Nucleus accumbens (tissue), 56 donors: ENCODE measurements at places on chromosomes 3 and 15.

- no peak for DNase-seq
These were observed 231.2 kb downstream of the NEK10 start for GRCh38 chr3:27138005-27138404.

GRCh38 chr3:55161231-55161630 lies 233.4 kb upstream of the LRTM1 start:
- DNase-seq, result no peak

GRCh38 chr3:8984081-8984480 lies 20.8 kb upstream of the RAD18 start:
- no peak for DNase-seq

DNA sequence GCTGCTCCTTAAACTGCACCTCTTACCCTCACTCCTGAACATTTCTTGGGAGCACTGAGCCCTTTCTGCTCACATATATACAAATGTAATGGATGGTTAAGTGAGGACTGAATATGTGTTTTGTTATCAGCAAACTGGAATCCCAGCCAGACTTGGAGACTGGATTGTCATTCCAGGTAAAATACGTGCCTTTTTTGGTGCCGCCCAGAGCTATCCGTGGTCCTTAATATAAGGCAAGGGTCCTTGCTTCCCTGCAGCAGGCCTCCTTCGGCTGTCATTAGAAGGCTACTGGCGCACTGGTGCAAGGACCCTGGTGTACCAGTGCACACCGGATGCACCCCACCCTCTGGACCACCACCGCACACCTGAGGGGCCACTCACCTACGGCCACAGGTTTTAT lies 1.1 kb upstream of the GABRB3 start:
- DNase-seq, result no peak

DNA sequence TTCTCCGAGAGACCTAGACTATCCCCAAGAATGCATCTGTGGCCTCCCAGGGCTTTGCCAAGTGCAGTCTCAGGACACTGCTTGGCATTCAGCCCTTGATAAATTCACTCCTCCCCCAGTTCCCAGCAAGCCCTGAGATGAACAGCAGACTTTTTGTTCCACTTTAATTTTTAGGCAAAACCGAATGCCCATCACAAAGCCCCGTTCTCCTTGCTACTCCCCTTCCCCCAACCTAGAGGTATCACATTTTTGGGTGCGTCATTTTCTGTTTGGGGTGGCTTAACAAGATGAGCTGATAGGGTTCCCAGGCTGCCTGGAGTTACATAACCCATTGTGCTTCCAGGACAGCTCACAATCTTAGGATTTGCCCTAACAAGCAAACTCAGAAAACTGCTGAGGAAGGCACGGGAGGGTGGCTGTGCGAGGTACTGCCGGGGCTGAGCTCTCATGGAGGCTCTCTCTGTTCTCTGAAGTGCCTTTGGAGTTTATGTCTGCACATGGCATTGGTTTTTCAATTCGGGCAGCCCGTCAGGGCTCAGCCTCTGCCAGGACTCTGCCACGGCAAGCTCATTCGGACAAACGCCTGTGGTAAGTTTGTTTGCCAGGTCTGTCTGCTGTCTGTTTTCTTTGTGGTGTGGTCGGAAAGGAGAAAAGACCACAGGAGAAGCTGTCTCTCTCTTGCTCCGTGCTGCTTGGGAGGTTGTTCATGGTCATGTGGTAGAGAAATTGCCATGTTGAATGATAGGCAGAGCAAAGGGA lies at the start of gene TRAK1:
TRAK1 (plus strand) TSS at position 385 of the 759 bp plus-strand sequence; CDS start at position 498, 113 bp downstream.
- DNase-seq, result peak; percentile 19

GRCh38 chr3:22176911-22177310 lies 425.9 kb upstream of the ZNF385D start:
- no peak for DNase-seq

GRCh38 chr15:29437888-29438702 lies 168.5 kb upstream of the NSMCE3 start:
- no peak for DNase-seq

DNA sequence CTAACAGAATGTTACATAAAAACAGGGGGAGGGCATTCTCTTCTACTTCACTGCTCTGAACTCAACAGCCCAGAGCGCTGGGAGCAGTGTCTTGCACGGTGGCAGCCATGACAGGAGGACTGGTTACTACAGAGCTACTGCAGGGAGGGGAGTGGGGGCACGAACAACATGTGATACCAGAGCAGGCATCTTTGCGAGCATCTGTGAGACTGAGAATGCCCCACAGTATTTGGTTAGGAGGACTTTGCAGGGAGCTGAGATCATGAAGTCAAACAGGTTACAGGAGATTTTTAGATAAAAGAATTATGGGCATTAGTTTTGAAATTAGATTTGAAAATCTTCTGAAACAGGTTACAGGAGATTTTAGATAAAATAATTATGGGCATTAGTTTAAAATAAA lies 58.8 kb upstream of the GOLGA8B start:
- no peak for DNase-seq

DNA sequence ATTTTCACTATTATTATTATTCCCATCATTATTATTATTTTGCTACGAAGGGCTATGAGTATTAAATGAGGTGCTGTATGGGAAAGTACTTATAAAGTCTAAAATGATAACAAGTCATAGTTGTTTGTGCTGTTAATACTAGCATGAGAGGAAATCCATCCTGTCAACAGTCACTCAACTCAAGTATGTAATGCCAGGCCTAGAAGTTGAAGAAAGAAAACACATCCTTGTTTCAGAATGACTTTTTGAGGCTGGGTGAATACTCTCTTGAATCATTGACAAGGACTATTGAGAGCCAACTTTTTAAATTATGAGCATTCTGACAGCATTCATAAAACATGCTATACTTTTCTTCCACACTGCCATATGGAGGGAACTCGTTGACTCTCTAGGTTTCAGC lies 60.9 kb upstream of the ATP13A5 start:
- no peak for DNase-seq

DNA sequence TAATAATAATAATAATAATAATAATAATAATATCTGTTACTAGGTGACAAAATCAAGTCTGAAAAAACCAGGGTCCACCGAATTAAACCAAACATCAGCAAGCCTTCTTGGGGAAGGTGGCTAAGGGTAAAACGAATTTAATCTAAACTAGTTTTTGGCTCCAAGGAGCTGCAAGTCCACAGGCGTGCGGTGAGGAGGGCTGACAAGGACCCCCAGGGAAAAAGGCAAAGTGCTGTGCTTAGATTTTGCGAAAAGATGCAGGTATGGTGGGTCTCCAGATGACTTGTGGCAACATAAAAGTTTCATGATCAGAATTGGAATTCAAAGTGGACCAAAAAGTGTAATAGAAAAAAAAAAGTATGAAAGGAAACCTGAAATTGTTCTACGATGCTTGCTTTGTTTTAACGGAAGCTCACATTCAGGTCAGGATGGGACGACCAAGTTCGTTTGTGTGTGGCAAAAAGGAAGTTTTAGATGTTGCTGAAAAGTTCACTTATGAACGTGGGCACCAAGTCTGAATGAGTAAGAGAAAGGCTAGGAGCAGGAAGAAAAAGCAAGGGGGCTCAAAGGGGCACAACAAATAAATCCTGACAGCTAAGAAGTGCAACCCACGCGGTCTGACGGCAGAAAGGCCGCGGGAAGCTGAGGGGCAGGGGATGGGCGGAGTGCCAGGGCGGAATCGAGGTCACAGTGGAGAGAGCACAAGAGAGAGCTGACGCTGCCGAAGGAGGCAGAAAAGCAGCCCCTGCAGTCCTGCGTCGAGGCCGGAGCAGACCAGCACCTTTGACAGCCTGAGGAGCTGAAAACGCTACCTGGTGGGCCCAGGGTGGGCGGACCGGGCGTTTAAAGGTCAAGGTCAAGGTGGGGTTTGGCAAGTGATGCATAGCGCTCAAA lies 1.1 kb downstream of the WDR82 start:
- DNase-seq, result peak; percentile 42

DNA sequence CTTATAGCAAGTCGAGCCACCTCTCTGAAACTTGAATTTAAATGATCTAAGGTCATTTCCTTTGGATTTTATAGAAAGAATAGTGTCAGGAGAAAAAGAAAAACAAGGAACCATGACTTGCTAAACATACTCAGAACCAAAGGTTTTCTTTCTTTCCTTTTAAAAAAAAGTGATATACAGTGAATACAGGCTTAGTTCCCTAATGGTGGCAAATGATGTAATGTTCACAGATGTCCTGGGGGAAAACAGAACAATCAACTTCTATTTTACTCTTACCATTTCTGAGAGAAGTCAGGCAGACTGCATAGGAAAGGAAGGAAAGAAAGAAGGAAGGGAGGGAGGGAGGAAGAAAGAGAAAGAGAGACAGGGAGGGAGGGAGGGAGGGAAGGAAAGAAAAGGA lies 56.5 kb downstream of the ST6GAL1 start:
- no peak for DNase-seq

DNA sequence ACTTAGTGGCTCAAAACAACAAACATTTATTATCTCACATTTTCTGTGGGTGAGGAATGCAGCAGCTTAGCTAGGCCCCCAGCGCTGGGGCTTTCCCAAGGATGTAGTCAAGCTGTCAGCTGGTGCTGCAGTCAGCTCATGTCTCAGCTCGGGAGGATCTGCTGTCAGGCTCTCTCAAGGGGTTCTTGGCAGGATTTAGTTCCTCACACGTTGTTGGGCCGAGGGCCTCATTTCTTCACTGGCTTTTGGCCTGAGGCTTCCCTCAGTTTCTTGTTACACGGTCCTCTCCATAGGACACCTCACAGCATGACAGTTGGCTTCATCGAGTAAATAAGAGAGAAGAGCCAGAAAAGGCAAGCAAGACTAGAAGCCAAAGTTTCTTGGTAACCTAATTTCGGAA lies 13.7 kb upstream of the U2SURP start:
- no peak for DNase-seq

- no peak for DNase-seq
These were observed 260.5 kb downstream of the PYDC2 start for GRCh38 chr3:191721390-191721861.

- no peak for DNase-seq
These were observed 233.1 kb downstream of the THRB start for GRCh38 chr3:24261521-24261920.

DNA sequence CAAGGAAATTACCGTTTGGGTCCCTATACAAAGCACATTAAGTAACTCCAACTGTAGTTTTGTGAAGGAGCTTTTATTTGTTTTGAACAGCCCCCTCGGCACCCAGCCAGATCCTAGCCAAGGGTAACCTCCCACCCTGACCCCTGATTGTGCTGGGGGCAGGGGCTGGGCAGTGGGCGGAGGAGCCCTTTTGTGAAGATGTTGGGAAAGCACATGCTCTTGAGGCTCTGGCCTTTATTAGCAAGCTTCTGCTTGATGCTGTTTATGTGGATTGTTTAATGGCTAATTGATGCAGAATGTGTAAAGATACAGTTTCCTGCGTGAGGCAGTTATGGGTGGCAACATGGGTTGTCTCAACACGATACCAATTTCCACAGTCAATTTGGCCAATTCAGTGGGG lies 136.5 kb downstream of the MAP2K5 start:
- DNase-seq, result no peak

DNA sequence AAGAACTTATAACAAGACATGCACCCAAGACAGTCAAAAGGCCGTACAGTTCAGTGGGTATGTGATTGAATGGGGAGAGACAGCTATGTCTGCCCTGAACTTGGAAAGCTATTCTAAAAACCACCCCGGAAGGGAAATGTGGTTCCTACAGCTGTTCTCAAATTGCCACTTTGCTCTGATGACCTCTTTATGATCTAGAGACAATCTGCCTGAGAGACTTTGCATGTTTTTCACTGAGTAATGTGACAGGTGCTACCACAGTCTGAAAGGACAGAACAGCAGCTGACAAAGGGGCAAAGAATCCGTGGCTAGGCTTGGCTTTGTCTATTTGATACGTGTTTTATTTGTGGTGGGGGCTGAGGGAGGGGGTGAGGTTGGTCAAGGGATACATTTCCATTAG lies 148.3 kb upstream of the NPHP3 start:
- DNase-seq, result no peak

DNA sequence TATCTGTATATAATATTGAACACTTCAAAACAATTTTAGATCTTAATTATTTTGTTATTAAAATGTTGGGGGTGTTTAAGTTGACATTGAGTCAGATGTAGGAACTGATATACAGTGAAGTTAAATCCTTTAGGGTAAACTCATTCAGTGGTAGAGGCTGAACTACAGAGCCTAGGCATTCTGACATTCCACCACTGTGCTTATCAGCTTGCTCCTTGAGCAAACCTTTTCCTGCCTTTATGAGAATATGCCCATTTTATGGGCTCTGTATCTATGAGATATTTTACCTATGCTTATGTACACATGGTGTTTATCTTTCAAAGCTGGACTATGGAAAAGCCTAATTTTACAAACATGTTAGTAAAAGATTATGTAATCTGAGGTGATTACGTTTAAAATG lies 407.5 kb downstream of the ZBTB20 start:
- no peak for DNase-seq

DNA sequence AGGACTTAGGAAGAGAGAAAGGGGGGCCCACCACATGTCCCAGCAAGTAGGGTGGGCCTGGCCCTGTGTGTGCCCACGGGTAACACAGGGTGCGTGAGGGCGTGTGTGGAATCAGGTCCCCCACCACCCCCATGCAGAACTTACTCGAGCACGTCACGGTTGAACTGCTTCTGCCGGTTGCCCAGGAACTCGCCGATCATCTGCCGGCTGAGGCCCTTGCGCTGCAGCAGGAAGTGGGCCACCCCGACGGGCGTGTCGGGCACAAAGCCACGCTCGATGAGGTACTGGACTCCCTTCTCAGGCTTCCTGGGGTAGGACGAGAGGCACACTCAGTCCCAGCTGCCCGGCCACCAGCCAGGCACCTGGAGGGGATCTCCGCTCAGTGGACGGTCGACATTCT lies 83.1 kb upstream of the RPL32 start:
- DNase-seq, result no peak

- no peak for DNase-seq
These were observed 40.3 kb downstream of the HMCES start for GRCh38 chr3:129318921-129319320.

GRCh38 chr15:65732698-65733097 lies 59.4 kb downstream of the DENND4A start:
- no peak for DNase-seq

DNA sequence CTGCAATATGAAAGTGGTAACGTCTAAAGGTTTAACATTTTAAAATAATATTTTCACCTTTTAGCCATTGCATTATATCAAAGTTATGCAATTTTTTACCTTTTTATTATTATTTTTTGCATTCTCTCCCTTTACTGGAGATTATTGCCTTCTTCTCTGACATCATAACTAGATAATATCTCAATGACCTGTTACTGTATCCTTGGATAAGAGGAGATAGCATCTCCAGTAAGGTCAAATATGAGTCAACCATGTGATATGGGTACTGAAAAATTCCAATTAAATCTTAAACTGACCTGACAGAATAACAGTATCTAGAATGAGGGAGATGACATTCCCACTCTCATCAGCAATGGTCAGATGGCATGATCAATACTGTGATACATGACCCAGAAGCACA lies 108.3 kb downstream of the ZBTB20 start:
- DNase-seq, result no peak

DNA sequence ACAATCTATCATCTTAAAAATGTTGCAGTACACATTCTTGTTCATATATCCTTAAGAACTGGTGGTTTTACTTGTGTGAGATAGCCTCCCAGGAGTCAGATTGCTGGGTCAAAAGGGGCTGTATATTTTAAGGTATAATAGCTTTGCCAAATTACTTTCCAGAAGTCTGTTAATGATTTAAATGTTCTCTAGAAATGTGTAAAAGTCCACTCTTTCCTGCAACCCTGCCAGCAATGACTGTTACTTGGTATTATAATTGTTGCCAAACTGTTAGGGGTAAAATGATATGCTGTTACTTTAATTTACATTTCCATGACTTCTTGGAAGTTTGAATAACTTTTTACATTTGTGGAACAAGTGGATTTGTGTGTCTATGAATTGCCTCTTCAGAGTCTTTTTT lies 170.8 kb downstream of the SLC9A9 start:
- DNase-seq, result no peak
